CD4-positive, alpha-beta T cell treated with Interleukin-2 at 100 ng/mL for 4 hours (primary cell): ENCODE measurements at places on chromosomes 6 and 20.

DNA sequence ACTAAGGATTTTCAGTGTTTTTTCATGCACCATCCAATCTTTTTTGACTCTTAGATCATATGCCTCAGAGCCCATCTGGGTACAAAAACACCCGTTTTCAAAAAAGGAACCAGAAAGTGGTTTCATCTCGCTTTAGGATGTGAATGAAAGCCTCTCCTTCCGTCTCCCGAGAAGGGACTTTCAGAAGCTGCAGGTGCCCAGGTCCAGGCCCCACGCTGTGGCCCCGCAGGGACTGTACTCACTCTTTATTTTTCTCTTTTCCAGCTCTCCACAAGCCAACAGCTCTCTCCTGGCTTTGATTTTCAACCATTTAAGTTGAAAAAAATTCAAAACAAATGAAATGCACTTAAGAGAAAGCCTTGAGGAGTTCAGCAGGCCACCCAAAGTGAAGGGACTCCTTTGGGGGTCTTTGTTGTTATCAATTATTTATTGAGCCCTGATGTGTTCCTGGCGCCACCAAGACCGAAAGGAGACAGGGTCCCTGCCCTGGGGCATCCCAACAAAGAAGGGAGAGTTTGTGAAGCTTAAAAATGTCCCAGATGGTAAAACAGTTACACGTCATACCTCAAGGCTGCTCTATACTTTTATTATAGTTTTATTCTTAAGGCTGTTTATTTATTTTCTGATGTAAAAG, 467.3 kb downstream of the PREX1 start:
- no peak for DNase-seq

DNA sequence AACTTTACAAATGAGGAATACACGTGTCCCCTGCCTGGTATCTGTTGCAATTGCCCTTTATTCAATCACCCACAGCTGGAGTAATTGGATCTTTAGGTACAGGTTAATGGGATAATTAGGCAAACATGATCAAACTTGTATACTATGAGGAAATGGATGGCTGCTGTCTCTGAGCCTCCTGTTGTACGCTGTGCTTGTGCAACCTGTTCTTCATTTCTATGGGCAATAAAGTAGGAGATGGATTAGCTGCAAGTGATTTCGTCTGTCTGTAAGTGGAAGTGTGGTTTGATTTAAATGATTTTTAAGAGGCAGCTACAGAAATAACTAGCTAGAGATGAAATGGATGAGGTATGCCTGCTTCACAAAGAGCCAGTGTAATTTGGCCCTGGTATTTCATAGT, 474.1 kb downstream of the RNF144B start:
- DNase-seq, result no peak

DNA sequence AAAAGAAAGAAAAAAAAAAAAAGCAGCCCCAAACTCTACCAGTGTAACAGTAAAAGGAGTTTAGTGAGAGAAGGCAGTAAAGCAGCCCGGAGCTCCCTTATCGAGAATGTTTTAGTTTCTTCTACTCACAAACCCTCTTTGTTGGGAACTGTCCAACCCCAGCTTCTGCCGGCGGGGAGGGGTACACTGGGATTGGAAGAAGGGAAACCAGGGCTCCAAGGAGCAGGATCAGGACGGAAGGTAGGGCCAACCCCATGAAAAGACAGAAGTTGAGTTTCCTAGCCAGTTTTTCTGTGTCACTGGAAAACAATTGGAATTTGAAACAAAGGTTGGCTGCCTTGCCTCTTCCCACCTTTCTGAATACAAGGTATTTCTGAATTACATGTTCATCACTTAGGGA, 66.0 kb downstream of the KIZ start:
- no peak for DNase-seq

DNA sequence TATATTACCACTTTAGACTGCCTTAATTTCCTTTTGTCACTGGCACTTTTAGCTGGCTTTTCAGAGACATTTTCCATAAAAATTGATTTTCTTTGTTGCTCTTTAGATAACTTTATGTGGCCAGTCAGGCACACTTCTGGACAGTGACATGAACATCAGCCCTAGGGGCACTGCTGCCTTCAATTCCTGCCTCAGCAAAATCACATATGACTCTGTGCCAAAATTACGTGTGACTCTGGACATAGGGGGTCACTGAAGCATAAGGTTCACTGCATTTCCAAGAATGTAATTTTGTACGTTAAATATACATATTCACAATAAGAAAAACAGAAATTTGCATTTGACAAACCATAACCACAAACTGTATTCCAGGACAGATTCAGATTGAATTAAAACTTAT, 66.5 kb downstream of the ESF1 start:
- no peak for DNase-seq

DNA sequence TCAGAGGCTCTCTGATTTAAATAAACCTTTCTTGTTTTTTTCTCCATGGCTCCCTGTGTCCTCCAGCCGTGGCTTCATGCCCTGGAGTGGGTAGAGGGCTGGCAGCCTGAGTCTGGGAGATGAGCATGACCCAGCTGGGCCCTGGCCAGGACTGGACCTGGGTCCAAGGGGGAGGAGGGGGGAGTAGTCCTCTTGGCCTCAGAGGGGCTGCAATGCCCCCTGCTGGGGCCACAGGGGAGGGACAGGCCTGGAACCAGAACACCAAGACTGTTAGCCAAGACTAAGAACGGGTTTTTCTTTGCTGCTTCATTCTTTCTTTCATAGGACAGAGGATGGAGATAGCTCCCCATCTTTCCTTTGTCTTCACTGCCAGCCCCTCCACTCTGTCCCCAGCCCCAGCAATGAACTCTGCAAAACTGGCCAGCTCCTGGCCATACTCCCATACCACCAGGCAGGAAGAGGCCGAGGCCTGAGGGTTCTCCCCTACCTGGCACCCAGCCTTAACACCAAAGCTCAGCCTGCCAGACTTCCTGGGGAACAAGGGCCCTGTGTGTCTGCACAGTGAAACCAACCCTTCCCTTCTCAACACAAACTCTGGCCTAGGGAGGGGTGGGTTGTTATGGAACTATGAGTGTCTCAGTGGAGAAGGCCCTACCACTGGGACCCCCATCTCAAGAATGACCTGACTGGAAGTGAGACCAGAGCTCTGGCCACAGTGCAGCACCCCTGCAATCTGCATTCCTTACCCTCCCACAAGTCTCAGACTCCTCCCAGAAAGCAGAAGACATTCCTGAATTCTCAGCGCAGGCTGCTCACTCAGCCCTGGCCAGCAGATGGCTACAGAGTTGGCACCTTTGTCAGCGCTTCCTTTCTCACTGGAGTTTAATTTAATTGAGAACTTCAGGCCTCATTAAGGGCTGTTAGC, 11.0 kb downstream of the SLC29A1 start:
- DNase-seq, result no peak

- DNase-seq, result no peak
Measured at GRCh38 chr6:2818593-2818992, 23.1 kb downstream of the SERPINB1 start.

DNA sequence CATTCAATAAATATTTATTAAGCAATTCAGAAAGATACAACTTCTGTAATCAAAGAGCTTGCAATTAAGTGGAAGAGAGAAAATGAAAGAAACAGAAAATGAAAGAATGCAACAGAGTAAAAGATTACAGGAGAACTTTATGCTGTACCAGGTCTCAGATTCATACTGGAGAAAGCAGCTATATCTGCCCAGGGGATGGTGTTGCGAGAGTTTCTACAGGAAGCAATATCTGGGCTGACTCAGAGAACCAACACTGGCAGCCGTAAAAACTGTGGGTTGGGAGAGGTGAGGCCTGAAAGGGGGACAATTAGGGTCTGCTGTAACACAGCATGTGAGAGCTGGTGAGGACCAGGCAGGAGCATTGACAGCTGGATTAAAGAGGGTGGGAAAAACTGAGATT, 256.7 kb upstream of the TCF21 start:
- DNase-seq, result no peak

- no peak for DNase-seq
Measured at GRCh38 chr6:118867181-118867580, 26.8 kb upstream of the ASF1A start.
